ENCODE measurements at places on chromosomes 5 and 9.

- no peak for DNase-seq
Measured at GRCh38 chr9:116191576-116192415, 38.2 kb downstream of the PAPPA start.

DNA sequence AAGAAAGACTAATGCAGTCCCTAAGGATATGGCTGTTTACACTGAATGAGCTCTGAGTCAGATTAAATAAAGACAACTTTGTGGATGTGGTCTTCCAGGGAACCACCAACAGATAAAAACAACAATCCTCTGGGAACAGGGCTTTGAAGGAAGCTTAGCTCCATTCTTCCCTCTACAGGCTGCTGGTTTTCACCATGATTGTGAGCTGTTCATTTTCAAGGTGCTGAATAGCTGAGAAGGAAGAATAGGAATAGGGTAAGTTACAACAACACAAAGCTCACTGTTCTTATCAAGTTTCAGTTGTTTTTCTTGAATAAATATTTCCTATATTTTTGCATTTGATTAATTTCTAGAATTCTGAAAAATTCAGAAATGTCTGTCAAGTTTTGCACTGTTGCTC, 25.9 kb upstream of the PTAR1 start:
- DNase-seq: no peak

DNA sequence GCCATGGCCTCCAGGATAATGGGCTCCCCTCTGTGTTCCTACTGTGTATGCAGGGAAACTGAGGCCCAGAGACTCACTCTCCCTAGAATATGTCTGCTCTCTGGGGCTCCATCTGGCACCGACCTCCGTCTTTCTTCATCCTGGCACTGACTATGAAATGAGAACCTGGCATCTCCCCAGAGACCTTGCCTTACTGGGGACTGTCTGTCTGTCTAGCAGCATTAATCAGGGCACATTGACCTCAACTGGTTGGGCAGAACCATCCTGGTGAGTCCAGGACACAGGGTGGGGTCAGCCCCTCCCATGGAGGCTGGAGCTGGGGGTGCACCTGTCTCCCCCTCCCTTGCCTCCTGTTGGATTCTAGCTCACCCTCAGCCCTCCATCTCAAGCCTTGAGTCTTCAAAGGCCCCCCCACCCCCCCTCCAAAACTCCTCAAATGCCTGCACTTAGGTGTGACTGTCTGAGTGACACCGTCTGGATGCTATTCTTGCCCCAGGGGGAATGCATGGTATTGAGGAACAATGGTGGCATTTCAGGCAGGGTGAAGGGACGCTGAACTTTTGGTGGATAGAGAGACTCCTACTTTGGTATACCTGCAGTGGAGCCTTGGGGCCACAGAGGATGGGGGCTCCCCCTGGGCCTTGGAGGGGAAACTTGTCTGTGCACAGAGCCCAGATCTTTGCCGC, 12.8 kb upstream of the PITX1 start:
- DNase-seq: no peak

GRCh38 chr5:142475102-142475513, 150.3 kb upstream of the SPRY4 start:
- DNase-seq: no peak

DNA sequence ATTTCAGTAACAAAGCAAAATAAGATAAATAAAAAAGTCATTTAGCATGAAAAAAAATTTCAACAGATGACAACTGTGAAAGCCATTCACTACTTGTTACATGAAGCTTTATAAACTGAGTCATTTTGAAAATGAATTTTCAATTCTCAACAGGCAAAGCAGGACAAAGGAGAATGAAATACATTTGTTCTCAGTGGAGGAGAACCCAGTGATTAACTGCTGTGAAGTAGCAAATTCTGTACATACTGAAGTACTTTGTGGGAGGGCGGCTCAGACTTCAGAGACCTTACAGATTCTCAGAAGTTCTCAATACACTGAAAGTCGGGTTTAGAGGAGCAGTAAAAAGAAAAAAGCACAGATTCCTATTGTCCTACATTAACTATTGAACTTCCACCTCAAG, 21.7 kb downstream of the SKIC3 start:
- DNase-seq: no peak

DNA sequence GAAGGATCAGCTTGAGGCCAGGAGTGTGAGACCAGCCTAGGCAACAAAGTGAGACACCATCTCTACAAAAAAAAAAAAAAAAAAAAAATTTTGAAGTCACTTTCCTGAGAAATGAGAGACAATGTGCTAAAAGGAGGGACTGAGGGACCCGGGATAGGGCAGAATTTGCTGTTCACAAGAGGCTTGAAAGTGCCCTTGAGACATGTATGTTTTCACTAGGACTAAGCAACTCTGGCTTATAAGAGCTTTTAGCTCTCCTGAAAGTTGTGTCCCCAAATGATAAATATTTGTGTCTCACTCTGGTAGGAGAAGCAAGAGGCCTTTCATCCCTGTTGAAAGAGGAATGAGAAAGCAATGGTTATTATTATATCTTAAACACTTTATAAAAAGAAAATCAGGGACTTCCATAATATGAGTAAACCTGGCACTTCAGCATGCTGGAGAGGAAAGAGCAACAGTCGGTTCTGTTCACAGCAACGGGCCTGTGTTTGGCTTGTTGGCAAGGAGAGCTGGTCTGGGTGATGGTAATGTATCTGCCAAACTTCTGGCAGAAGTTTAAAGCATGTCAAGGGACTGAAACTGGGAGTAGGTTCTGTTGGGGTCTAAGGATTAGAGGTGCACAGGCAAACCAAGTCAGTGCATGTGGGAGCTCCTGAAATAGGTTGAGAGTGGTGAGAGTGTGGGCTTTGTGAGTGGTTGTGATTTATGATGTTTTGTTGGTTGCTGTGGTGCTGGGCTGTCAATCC, 32.2 kb downstream of the ENTREP1 start:
- no peak for DNase-seq

GRCh38 chr5:156913719-156914370, 49.2 kb downstream of the TIMD4 start:
- no peak for DNase-seq

- peak; percentile 94 for DNase-seq
Measured at GRCh38 chr9:129036241-129036922, at the start of gene MIGA2. Gene MIGA2 (plus strand): TSS chr9:129036626. CDS start chr9:129040595, 3,969 bp downstream.

DNA sequence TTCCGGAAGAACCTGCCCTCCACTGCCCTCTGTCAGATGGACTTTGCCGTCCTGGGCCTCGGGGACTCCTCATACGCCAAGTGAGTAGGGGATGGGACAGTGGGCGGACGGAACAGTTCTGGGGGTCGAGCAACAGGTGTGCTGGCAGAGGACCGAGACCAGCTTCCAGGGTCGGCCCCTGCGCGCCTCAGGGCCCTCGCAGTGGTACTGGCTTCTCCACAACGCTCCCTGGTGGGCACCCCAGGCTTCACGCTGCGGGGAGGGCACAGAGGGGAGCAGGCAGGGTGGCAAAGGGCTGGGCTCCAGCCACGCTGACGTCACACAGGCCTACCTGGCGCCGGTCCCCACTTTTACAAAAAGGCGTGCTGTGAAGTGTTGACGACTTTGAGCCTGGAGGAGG, 7.0 kb downstream of the NDOR1 start:
- no peak for DNase-seq

DNA sequence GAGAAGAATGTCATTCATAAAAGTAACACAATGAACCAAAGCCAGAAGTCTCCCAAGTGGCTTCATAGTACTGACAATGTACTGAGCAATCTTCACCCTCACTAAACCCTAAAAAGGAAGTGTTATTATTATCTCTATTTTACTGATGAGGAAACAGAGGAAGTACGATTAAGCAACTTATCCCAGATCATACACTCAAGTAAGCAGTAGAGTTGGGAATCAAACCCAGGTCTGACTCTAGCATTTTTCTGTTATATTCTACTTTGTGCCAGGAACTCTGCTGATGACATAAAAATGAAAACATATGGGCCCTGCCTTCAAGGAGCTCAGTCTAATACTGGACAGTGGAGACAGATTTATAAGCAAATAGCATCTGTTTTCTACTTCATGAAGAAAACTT, 109.2 kb downstream of the RAPGEF6 start:
- DNase-seq: no peak

GRCh38 chr5:172150514-172151425, 37.3 kb downstream of the STK10 start:
- peak; percentile 33 for DNase-seq

GRCh38 chr9:127982912-127983311, 2.1 kb upstream of the EEIG1 start:
- DNase-seq: no peak

DNA sequence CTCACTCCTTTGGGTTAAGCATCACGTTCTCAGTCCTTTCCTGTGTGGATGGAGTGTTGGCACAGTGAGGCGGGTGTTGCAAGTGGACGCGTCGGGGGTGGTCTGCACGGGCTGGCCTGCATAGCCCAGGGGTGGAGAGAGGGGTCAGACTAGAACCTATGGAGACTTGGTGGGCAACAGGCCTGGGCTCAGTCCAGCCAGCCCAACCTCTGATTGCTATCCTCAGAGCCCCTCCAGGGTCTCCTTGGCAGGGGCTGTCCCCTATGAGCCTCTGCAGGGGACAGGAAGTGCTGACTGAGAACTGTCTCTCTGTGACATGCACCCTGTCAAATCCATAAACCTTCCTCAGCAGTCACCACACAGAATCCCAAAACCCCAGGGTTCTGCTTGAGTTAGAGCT, 2.3 kb downstream of the DCANP1 start:
- DNase-seq: no peak

DNA sequence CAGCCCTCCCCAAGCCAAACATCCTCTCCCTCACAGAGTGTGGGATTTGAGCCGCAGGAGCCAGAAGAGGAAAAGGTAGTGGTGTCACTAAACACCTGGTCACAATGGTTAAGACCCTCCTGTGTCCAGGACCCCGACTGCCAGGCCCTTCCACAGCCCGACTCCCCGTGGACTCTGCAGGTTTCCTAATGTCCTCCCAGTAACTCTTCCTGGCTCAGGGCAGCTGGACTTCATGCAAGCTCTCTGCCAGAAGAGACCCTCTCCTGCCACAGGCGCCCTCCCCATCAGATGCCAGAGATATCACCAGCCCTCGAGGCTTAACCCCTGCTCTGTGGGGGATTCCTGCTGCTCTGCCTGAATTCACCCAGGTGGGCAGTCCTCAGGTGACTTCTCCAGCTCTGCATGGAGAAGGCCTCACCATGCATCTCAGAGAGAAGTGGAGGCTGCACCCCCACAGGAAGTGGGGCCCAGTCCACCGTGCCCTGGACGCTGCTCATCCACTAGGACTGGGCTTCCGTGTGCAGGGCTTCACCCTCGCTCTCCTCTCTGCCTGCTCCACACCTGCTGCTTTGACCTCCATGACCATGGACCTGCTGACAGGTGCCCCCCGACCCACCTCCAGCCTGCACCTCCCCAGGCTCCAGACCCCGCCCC, 111.2 kb downstream of the ADAMTS2 start:
- DNase-seq: no peak

DNA sequence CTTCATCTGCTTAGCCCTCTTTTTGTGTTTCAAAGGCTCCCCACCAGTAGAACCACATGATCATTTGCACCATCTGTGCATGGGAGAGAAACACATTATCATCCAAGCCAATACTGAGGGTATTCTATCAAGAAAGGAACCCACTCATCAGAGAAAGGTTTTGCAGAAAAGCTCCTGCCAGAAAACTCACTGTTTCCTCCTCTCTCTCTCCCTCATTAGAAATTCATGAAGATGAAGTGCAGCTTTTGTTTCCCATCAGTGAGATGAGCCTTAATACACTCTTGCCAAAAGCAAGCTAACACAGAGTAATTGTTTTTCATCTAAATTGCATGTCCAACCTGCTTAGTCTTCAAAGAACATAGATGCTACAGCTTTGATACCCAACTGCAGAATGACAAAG, 142.4 kb upstream of the GRAMD2B start:
- no peak for DNase-seq

DNA sequence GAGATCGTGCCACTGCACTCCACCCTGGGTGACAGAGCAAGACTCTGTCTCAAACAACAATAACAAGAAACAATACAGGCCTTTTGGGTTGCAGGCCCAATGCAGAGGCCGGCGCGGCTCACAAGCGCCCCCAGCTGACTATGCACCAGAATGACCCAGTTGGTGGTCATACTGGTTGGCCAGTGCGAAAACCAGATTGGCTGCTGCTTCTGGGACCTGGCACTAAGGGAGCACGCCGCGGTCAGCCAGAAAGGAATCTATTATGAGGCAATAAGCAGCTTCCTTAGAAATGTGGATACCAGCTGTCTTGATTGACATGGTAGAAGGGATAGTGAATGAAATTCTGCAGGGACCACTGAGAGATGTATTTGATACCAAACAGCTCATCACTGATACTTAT, 35.0 kb downstream of the RANBP17 start:
- DNase-seq: no peak

DNA sequence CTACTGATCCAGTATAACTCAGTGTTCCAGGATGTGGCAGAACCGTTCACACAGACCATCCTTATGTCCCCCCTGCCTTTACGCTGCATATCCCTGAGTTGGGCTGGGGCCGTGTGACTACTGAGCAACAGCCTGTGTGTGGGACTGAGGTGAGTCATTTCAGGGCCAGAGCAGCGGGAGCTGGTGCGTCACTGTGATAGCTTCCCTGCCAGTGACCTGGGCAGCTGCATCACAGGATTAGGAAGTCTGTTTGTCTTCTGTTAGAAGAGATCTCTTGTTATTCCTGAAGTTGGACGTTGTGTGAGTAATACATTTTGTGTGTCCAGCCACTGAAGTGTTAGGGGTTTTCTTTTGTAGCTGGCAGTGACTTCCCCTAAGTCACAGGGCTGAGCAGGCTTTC, 35.6 kb downstream of the TPPP start:
- DNase-seq: no peak

DNA sequence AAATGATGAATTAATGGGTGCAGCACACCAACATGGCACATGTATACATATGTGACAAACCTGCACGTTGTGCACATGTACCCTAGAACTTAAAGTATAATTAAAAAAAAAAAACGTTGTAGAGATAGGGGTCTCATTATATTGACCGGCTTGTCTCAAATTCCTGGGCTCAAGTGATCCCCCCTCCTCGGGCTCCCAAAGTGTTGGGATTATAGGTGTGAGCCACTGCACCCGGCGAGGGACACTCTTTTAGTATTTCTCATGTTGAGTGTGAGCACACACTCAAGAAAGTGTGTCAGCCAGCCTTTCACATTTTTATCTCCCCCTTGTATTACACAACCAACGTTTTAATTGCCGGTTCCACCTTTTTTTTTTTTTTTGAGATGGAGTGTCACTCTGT, 87.7 kb upstream of the SPIN1 start:
- no peak for DNase-seq

- no peak for DNase-seq
Measured at GRCh38 chr5:158559066-158559465, 540.6 kb downstream of the EBF1 start.

- no peak for DNase-seq
Measured at GRCh38 chr9:92715488-92716231, 45.7 kb upstream of the IPPK start.
